ENCODE measurements at places on chromosomes 12 and 14. TPM values are rescaled to one million over a fixed set of nuclear protein-coding genes. Genes with fewer than 3 reads are reported as not detected.

Gene ASB2
- 0.32 TPM for total RNA-seq

Gene DHRS1
- 11.2 TPM for total RNA-seq

Gene PPM1A
- 16.2 TPM for total RNA-seq

Gene OR10AD1
- total RNA-seq: not detected

Gene IAPP
- not detected for total RNA-seq

Gene NELL2
- not detected for total RNA-seq

Gene NR1H4
- not detected for total RNA-seq

Gene LRRIQ1
- 0.09 TPM for total RNA-seq

Gene TAS2R31
- total RNA-seq: 3.0 TPM

Gene IFI27
- 11.0 TPM for total RNA-seq

Gene DTX1
- 0.09 TPM for total RNA-seq

Gene ACOT4
- total RNA-seq: 0.32 TPM

Gene HNF1A
- not detected for total RNA-seq

Gene CHST11
- 3.5 TPM for total RNA-seq

Gene CYP27B1
- 0.26 TPM for total RNA-seq

Gene NFE2
- 0.17 TPM for total RNA-seq

Gene SYNE3
- total RNA-seq: 27.7 TPM

Gene LRRC9
- total RNA-seq: not detected

Gene NINJ2
- 3.0 TPM for total RNA-seq
